ENCODE measurements at places on chromosomes 11 and 22.

GRCh38 chr11:69014898-69015549 lies 2.0 kb upstream of the MRGPRF start:
- DNase-seq = no peak

DNA sequence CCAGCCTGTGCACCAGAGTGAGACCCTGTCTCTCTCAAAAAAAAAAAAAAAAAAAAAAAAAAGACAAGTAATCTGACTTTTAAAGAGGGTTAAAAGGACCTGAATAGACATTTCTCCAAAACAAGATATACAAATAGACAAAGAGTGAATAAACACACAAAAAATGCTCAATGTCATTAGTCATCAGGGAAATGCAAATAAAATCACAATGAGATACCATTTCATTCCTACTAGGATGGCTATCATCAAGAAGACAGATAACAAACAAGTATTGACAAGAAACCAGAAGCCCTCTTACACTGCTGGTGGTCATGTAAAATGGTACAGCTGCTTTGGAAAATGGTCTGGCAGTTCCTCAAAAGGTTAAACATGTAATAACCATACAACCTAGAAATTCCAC lies 4.1 kb downstream of the RIC3 start:
- DNase-seq = no peak

- no peak for DNase-seq
Observed at GRCh38 chr11:4886186-4886585, 4.5 kb downstream of the OR51T1 start.

DNA sequence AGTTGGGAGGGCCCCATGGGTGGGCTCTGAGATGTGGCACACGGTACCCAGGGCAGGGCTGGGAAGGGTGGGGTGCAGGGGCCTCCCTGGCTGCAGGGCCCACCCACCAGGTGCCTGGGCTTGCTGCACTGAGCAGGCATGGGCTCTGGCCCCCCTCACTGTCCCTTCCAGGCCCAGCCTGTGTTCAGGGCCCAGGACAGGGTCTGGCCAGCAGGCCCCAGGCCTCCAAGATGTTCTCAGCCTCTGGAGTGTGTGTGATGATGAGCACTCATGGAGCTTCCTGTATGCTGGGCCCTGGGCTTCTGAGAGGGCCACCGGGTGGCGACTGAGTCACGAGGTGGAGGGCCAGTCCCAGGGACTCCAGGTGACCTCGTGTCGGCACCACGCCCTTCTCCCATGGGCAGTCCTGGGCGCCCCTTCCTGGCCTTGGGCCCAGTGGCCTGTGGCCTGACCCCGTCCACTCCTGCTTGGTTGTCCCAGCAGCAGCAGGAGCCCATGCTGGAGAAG lies 55.9 kb upstream of the CCDC188 start:
- DNase-seq = no peak

GRCh38 chr11:9575260-9576240 lies 2.1 kb downstream of the WEE1 start:
- peak; percentile 86 for DNase-seq

DNA sequence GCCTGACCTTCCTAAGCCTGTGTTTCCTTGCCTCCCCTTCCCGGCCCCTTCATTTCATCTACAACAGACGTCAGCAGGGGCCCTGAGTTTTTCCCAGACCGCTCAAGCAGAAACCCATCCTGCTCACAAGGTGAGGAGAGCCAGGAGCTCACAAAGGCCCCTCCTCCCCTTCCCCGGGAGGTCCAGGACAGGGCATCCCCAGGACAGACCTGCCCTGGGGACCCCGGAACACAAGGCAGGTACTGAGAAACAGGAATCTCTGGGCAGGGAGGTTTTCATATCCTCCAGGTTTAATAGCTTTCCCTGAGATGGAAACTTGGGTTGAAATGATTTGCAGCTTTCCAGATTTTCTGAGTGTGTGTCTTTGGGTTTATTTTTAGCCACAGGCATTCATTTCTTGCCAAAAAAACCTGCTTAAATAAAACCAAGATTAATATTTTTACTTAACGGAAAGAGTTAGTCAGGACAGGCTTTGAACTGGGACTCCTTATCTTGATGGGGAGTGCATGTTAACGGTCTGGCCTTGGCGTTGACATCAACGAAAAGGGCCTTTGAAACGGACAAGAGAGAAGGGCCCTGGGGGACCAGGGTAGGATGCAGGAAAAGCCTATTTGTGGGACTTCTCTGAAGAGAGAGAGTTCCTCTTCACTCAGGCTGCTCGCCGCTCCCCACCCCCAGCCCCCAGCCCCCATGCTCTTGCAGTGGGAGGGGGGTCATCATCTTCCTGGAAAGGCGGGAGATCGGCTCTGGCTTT lies 38.5 kb downstream of the TIMP3 start:
- no peak for DNase-seq
